NCI-H187 (cell line): ENCODE measurements at places on chromosomes 16 and 17.

GRCh38 chr16:52469775-52470174 lies 77.2 kb downstream of the TOX3 start:
- DNase-seq = no peak

- no peak for DNase-seq
Observed at GRCh38 chr16:83903751-83904150, 4.8 kb downstream of the MLYCD start.

DNA sequence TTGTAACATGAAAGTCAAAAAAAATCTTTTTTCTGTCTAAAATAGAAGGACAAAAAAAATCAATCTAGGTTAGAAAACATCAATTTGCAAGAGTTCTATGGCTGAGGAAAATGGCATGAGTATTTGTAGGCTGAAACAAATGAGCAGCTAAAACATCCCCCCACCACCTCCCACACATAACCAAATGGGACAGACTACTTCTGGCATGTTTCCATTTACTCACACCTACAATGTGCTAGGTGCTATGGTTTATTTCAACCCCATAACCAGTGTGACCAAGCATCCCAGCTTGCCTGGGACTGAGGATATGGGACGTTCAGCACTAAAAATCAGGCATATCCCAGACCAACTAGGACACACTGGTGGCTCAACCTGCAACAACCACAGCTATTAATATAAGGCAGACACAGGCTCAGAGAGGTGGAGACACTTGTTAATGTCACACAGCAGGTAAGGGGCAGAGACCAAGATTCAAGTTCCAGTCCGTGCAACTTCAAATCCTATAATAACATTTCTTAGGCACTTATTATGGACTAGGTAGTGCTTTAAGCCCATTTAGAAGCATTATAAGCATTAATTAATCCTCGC lies 96.0 kb downstream of the XYLT1 start:
- DNase-seq = no peak

GRCh38 chr16:88599092-88599733 lies 29.0 kb downstream of the ZC3H18 start:
- no peak for DNase-seq

DNA sequence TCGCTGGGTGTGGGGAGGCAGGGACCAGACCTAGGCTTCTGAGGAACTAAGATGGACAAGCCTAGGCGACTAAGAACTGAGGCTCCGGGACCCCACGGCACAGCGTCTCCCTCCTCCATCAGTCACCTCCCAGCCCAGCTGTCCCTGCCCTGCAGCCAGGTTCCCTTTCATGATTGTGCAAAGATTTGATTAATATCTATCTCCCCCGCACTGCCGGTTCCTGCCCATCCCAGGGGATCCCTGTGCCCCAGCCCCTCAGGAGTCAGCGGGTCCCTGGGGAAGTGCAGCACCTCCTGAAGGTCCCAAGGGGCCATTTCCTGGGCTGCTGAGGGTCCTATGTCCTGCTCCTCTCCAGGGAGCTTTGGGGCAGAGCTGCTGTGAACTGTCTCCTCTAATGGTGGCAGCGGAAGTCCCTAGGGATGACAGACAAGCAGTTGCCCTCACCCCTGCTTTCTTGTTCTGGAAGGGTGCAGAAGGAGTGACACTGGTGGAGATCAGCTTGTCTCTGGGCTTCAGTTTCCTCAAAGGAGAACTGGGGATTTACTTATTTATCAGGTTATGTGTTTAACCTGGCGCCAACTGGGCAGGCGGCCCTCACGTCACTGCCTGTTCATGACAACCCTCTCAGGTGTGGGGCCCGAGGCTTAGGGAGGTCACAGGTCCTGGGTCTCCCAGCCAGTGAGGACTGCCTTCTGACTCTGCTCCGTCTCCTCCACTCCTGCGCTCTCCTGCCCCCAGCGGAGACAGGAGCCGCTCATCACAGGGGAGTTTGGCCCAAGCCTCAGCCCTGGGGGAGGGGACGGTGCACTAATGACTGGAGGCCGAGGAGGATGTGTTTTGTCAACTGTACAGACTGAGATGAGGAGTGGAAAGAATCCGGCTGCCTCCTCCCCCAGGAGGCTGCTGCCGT lies 1.9 kb upstream of the C16orf74 start:
- no peak for DNase-seq

- DNase-seq = no peak
Observed at GRCh38 chr16:23286131-23286532, 16.0 kb upstream of the SCNN1B start.

DNA sequence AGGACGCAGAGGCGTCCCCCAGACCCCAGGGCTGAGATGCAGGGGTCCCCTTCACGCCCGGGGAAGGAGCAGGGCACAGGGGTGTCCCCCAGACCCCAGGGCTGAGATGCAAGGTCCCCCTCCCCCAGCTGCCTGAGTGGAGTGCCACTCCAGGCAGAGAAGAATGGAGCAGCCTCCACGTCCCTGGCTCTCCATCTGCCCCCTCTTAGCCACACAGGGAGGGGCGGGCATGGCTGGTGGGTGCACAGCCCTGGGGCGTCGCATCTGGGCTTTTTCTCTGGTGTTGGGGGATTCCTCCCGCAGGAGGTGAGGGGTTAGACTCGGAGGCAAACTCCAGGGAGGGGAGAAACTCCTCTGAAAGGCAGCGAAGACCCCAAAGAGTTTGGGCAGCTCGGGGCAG lies 17.5 kb downstream of the CIBAR2 start:
- DNase-seq = no peak

DNA sequence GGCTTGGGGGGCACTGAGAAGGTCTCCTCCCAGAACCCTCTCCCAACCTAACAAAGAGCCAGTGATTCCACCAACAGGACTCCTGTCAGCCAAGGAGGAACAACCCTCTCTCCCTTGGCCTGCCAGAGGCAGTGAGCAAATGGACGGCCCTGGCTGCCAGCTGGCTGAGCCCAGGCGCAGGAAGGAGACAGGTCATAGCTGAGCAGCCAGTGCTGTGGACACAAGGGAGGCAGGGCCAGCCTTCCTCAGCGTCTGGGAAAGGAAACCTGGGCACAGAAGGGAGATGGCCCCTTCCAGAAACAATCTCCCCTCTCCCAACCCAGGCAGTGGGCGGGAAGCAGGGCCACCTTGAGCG lies 2.1 kb downstream of the MPO start:
- no peak for DNase-seq

DNA sequence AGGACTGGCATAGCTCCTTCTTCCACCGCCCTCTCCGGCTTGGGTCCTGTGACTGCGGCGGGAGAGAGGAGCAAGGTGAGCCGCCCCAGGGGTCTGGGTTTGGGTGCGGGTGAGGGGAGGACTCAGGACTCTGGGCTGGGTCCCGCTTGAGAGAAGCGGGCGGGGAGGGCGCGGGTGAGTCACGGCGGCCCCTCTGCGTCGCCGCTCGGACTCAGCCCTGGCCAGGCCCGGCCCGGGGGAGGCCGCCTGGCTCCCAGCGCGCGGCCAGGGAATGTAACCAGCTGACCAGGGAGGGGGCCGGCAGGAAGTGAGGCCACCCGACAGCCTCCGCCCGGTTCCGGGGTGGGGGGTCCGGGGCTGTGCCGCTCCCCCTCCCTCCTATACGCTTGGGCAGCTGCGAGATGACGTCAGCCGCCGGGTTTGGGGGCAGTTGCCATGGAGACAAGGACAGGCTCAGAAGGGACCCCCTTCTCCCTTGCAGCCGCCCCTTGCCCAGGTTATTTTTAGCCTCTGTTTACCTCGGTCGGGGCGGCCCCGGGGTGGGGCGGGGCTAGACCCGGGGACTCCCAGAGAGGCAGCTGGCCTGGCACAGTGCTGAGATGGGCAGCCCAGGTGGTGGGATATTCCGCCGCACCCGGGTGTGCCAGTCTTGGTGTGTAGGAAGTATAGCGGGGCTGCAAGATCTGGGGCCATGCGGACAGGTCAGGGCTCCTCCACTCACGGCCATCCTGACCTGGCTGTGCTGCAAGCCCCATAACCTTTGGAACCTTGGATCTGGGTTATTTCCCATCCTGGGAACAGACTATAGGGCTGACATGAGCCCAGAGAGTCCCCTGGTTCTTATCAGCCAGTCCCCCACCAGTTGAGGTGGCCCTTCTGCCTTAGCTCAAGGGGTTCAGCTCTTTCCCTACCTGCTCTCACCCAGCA lies 1.6 kb downstream of the RIPOR1 start:
- no peak for DNase-seq
